CD4-positive, alpha-beta T cell treated with Interleukin-2 at 100 ng/mL for 4 hours (primary cell): ENCODE measurements at places on chromosomes 11 and 22.

DNA sequence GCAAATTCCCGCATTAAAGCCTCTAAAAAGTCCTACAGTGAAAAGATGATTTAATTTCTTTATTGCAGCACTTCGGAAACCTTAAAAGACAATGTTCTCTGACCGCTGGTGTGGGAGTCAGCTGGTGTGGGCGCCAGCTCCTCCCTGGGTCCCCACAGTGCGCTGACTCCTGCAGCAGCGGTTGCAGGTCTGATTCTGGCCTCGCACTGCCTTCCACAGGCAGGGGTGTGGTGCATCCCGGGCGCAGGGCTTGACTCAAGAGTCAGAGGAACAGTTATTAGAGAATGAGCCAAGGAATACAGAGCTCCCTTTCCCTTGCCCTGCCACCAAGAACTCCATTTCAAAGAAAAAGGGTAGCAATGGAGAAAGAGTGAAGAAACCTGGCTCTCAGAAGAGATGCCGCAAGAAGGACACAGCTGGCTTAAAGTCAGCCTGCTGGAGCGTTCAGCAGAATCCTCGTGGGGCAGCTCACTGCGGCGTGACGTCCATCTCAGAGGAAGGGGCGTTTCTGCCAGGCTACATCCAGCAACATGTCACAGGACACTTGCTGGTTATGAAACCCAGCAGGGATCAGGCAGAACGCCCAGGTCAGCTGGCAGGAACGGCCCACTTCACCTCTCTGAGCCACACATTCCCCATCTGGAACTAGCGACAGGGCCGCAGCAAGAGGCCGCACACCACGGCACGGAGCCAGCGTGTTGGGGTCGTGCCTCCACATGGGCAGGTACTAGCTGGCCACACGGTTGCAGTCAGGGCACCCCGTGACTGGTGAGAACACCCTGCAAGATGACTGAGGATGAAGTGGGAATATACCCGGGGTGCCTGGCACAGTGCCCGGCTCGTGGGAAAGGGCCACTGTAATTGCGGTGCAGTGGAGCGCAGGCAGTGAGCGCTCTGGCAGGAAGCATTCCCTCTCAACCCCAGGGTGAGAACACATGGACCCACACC, 18.1 kb upstream of the EFCAB6 start:
- DNase-seq, result no peak

DNA sequence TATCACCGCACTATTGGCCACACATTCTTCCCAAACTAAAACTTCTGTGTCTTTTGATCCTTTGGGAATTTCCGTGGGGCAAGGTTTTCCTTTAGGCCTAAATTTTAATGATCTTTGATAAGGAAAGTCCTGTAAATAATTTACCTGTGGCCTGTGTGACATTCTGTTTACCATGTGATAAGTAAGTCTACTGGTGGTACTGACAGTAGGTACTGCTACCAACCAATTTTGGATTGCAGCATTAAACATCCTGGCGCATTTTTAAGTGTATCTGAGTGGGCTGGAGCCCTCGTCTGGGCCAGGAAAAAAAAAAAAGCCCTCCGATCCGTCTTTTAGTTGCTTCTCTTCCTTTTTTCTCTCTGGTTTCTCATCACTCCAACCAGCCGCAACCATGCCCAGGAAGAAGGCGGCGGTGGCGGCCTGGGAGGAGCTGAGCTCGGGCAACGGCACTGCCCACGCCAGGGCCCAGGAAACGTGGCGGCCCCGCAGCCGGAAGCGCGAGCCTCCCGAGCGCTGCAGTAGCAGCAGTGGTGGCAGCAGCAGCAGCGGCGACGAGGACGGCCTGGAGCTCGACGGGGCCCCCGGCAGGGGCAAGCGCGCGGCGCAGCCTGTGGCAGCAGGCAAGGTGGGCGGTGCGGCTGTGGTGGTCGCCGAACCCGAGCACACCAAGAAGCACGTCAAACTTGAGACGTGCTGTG, 33.6 kb downstream of the ASRGL1 start:
- peak; percentile 30 for DNase-seq

DNA sequence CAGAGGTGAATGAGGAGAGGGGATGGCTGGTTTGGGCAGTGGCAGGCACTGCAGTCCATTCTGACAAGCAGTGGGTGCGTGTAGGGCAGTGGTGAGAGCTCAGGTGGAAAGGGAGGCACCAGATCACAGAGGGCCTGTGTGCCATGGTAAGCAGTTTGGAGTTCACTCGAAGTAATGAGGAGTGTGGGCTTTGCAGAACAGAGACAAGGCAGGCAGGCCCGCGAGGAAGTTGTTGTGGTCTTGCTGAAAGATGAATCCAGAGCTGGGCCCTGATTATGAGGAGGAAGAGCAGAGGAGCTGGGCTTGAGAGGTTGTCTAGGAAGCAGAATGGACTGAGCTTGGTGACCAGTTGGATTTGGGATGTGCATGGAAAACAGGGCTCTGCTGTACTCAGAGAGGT, 1.6 kb upstream of the DNAJB13 start:
- no peak for DNase-seq

GRCh38 chr11:72759468-72759985, 7.3 kb upstream of the ARAP1 start:
- DNase-seq, result no peak

GRCh38 chr11:64211181-64211872, 4.8 kb downstream of the FERMT3 start:
- no peak for DNase-seq
